Cardiac fibroblast (primary cell): ENCODE measurements at places on chromosomes 3 and 15.

DNA sequence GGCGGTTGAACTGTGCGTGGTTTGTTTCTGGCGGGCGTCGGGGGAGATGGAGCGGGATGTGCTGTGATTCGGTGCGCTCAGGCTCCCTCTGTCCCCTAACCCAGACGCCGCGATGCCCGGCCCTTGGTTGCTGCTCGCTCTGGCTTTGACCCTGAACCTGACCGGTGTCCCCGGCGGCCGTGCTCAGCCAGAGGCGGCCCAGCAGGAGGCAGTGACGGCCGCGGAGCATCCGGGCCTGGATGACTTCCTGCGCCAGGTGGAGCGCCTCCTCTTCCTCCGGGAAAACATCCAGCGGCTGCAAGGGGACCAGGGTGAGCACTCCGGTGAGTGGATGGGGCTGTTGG, 1.2 kb downstream of the TRH start:
- no peak for DNase-seq

DNA sequence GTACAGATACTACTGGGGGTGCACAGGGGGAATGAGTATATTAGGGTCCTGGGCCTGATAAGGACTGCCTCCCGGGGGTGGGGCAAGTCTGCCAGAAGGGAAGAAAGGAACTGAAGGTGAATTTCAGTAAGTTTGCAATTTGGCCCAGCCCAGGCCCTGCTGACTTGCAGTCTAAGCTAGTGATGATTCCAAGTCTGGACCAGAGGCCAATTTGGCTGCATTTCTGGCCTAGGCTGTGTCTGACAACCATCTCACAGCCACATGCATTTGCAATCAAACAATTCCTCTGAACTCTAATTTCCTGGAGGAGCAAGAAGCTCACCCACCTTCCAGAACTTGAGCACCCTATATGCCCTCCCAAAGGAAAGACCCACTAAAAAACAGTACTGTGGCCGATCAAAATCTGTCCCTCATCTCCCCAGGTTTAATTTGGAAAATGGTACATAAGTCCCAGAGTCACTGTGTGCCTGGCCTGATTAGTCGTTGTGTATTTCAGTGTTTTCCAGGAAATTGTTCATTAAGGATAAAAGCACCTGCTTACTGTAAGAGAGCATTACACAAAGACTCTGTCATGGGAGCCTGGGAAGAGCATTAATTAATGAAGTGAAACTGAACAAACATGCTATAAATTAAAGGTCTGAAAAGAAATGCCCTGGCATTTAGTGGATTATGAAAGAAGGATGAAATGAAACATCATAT, 114.5 kb downstream of the MEGF11 start:
- no peak for DNase-seq

- DNase-seq: peak; percentile 43
Observed at GRCh38 chr3:94234177-94234788, 171.4 kb downstream of the NSUN3 start.

DNA sequence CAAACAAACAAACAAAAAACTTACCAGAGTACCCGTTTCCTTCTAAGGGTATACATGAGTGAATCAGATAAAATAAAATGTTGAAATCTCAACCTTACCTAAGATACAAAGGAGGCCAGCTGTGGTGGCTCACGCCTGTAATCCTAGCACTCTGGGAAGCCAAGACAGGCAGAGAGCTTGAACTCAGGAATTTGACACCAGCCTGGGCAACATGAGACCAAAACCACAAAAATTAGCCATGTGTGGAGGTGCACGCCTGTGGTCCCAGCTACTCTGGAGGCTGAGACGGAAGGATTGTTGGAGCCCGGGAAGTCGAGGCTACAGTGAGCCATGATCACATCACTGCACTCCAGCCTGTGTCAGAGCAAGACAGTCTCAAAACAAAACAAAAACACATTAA, 11.0 kb upstream of the FAM219B start:
- no peak for DNase-seq

- no peak for DNase-seq
Observed at GRCh38 chr3:72678380-72678779, 169.9 kb downstream of the SHQ1 start.

DNA sequence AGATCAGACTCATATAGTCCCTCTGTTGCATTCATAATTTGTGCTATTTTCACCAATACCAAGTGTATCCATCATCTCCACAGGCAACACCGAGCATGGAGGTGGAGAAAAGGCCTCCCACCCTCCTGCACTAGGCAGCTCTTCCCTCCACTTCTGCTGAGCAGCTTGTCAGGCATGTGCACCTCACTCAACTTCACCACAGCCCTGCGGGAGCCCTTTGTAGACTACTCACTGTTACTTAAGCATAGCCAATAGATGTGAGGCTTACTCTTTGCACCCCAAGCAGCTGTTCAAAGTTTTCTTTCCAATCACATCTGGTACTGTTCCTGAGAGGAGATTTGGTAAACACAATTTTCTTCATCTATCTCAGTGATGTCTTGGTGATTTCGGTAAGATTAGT, 16.9 kb upstream of the GUCA1C start:
- DNase-seq: no peak

DNA sequence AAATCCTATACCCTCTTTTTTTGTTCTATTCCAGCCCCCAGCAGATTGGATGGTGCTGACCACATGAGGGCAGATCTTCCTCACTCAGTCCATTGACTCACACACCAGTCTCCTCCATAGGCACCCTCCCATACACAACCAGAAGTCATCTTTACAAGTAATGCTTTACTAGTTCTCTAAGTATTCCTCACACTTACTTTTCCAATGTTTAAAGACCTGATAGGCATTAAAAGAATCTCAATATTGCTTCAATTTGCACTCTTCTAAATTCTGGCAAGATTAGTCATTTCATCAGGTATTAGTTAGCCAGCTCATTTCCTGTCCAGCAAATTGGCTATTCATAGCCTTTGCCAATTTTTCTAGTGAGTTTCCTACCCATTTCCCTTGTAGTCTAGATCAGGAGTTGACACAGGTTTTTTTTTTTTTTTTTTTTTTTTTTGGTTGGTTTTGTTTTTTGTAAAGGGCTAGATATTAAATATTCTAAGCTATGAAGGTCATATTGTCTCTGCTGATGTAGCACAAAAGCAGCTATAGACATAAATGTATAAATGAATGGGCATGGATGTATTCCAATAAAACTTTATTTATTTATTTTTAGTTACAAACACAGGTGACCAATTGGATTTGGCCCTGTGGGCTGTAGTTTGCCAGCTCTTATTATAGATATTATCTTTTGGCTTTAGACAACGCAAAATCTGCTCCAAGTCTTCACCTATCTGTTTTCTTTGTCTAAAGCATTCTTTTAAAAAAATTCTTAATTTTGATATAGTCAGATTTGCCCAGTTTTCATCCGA, 76.1 kb downstream of the ABHD5 start:
- DNase-seq: peak; percentile 49

DNA sequence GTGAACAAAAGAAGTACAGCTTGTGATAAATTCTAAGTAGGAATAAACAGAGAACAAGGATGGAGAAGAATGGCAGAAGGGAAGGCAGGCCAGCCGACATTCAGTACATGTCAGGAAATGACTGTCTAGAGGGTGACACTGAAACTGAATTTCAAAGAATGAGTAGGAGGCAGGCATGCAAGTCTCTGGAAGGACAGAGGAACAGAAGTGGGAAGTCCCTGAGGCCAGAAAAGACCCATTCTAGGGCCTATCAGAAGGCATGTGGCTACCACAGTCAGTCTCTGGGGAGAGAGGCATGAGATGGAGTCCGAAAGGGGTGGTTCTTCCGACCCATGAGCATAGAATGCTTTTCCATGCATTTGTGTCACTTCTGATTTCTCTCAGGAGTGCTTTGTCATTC, 243.5 kb upstream of the UBE2E2 start:
- no peak for DNase-seq

DNA sequence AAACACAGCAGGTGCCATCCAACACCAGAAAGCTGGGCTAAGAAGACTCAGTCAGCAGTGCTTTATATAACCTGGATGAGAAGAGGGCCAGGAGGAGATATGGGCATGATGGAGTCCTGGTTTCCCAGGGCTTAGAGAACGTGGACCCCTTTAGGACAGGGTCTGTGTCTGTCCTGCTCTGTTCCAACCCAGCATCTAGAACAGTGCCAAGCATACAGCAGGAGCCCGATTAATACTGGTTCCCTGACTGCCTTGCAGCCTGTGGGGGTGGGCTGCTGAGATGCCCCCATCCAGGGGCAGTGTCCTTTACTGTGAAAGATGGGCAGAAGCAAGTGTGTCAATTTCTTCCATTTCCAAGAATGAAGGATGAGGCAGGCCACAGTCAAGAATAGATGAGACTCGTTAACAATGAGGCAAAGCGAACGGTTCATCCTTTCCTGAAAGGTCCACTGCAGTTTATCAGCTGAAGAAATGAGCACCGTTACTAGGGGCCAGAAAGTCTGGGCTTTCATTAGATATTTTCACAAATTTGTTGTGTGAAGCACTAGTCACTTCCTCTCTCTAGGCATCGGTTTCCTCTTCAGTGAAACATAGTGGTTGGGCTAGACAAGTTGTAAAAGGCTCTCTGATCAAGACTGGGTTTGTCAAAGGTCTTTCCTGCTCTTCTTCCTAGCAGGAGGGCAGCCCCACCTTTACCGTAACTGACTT, 72.0 kb upstream of the HERC1 start:
- DNase-seq: no peak

DNA sequence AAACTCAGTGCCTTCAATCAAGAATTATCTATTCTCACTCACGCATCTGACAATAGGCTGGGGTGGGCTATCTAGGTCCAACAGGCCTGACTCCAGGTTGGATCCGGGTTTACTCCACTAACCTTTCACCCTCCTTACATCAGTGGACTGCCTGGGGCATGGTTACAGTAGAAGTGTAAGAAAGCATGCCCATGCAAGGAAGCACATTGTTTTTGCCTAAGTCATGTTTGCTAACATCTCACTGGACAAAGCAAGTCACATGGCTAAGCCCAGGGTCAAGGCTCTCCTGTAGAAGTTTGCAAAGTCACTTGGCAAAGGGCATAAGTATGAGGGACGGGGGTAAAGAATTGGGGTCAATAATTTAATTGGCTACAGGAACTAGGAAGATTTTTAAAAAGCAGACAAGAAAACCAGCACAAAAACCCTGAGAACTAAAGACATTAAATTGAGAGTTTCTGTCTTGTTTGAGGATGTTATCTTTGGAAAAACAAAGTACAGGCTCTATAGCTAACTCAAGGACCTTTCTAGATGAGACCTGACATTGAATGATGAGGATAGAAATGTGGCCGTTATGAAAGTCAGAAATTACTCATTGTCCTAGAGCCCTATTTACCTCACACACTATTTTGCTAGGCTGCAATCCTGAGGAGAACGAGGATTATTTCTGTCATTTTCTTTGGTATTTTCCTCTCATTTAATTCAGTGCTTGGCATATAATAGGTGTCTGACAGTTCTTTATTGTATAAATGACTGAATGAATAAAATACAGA, 214.2 kb downstream of the IL20RB start:
- DNase-seq: no peak
